ENCODE measurements at places on chromosomes 16 and 17.
A peak's percentile ranks its signal among the peaks of the same experiment; 100 is the strongest.

DNA sequence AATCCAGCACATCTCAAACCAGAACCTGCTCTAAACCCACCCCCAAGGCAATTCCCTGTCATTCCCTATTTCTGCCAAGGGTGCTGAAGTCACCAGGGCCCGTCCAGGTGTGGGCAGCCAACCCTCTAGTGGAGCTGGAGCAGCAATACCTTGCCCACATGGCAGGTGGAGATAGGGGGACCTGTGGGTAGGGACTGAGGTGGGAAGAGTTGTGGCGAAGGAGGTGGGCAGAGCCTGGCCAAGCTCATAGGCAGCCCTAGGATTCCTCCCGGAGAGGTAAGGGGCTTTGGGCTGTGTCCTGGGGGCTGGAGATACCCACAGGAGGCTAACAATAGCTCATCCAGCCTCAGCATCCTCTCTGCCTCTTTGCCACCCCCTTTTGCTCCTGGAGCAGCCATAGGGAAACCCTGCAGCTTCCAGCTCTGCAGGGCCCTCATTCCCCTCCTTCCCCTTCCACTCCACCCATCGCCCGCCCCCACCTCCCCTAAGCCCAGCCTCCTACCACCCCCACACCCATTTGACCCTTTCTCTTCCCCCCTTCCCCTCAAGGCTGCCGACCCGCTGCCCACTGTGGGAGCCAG lies 30.4 kb upstream of the CRHR1 start:
- H3K36me3 ChIP-seq: no peaks in the 10 kb centered on the region
- H3K4me3 ChIP-seq: no peak overlapping the region
- H3K4me1 ChIP-seq: no peaks in the 10 kb centered on the region
- DNase-seq: peak; percentile 43
- H3K27me3 ChIP-seq: no peaks in the 10 kb centered on the region

GRCh38 chr17:42062681-42063080 lies 12.3 kb upstream of the C17orf113 start:
- H3K4me3 ChIP-seq: no peak overlapping the region
- DNase-seq: no peak
- H3K27ac ChIP-seq: no peak overlapping the region
- H3K27me3 ChIP-seq: no peaks in the 10 kb centered on the region

GRCh38 chr16:50381679-50382440 lies 13.1 kb upstream of the BRD7 start:
- DNase-seq: no peak
- no peak overlapping the region for H3K27ac ChIP-seq
- no peaks in the 10 kb centered on the region for H3K36me3 ChIP-seq
- H3K27me3 ChIP-seq: no peaks in the 10 kb centered on the region
- H3K4me1 ChIP-seq: no peaks in the 10 kb centered on the region

GRCh38 chr16:77784441-77785372 lies 3.7 kb upstream of the VAT1L start:
- no peak for DNase-seq
- H3K36me3 ChIP-seq: no peaks in the 10 kb centered on the region
- peaks cover 18% of the 10 kb centered on the region for H3K4me1 ChIP-seq
- no peak overlapping the region for H3K27ac ChIP-seq
- H3K4me3 ChIP-seq: no peak overlapping the region
- H3K27me3 ChIP-seq: peaks cover 23% of the 10 kb centered on the region

DNA sequence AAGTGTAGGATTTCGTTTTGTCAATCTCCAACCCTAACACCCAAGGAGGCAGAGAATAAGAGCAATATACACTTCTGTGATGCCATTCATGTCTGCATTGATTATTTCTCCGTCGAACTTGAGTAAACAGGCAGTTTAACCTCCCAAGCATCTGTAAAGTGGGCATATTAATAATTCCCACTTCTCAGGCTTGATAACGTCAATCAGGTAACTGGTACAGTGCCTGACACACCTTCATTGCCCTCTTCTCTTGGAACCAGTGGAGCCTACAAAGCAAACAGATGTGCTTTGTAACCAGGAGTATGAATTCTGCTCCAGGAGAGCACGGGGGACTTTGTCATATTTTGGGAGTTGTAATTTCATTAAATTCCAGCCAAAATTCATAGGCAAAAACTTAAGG lies 32.5 kb upstream of the PLCG2 start:
- H3K27me3 ChIP-seq: no peaks in the 10 kb centered on the region
- no peak overlapping the region for H3K27ac ChIP-seq
- peak overlapping the region; percentile 69 for H3K4me3 ChIP-seq
- H3K4me1 ChIP-seq: peaks cover 74% of the 10 kb centered on the region
- no peaks in the 10 kb centered on the region for H3K36me3 ChIP-seq

DNA sequence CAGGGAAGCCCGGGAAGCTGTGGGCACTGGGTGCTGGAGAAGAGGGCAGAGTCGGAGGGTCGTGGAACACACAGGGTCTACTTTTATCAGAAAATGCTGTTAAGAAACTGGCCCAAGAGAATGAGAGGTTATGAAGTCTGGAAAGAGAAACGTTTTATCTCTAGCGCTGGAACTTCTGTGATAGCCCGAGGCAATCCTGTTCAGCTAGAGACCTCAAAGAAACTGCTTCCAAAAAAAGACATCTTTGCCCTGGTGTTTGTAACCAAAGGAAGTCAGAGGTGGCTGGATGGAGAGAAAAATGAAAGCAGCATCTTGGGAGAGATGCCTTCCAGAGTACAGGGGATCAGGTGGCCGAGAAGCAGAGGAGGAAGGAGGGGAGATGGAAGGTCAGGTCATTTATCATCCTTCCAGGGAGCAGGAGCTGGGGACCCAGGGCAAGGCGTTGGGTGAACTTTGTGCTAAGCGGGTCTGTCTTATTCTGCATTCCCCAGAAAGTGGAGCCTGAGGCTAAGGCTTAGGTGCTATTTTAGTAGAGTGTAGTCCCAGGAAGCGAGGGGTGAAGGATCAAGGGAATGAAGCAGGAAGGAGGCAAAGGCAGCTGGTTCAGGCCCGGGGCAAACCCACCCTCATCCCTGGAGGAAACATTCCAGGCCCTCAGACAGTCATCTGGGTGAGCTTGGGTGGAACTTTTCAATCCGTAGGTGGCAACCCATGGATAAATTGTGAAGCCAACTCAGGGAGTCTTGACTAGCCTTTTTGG lies 66.5 kb downstream of the MGAT5B start:
- no peaks in the 10 kb centered on the region for H3K27me3 ChIP-seq
- no peaks in the 10 kb centered on the region for H3K36me3 ChIP-seq
- no peaks in the 10 kb centered on the region for H3K4me1 ChIP-seq
- H3K4me3 ChIP-seq: no peak overlapping the region
- H3K27ac ChIP-seq: no peak overlapping the region
- DNase-seq: no peak

GRCh38 chr17:75270218-75270965 lies 639 bp downstream of the MIF4GD start:
- peaks cover 45% of the 10 kb centered on the region for H3K36me3 ChIP-seq
- peak overlapping the region; percentile 98 for H3K27ac ChIP-seq
- H3K4me1 ChIP-seq: peaks cover 69% of the 10 kb centered on the region
- H3K27me3 ChIP-seq: no peaks in the 10 kb centered on the region
- H3K4me3 ChIP-seq: peak overlapping the region; percentile 85

GRCh38 chr16:3401719-3402397 lies 843 bp downstream of the ZNF174 start:
- no peaks in the 10 kb centered on the region for H3K27me3 ChIP-seq
- DNase-seq: peak; percentile 73
- H3K27ac ChIP-seq: peak overlapping the region; percentile 91
- peak overlapping the region; percentile 74 for H3K4me3 ChIP-seq
- peaks cover 47% of the 10 kb centered on the region for H3K4me1 ChIP-seq

DNA sequence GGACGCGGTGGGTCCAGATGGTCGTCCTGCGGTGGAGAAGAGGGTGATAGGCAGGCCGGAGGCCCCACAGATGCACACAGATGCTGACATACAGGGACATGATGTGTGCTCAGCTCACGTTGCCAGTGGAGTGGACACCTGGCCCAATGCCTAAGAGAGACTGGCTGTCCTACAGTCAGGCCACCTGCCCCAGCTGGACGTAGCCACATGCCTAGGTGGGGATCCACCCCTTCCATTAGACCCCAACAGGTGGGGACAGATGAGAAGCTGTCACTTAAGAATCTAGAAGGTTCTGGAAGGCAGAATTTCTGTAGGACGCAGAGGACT lies 117.6 kb upstream of the ZNF750 start:
- H3K4me1 ChIP-seq: peaks cover 1% of the 10 kb centered on the region
- no peaks in the 10 kb centered on the region for H3K27me3 ChIP-seq
- no peak for DNase-seq
- no peaks in the 10 kb centered on the region for H3K36me3 ChIP-seq
- H3K27ac ChIP-seq: no peak overlapping the region
- no peak overlapping the region for H3K4me3 ChIP-seq

DNA sequence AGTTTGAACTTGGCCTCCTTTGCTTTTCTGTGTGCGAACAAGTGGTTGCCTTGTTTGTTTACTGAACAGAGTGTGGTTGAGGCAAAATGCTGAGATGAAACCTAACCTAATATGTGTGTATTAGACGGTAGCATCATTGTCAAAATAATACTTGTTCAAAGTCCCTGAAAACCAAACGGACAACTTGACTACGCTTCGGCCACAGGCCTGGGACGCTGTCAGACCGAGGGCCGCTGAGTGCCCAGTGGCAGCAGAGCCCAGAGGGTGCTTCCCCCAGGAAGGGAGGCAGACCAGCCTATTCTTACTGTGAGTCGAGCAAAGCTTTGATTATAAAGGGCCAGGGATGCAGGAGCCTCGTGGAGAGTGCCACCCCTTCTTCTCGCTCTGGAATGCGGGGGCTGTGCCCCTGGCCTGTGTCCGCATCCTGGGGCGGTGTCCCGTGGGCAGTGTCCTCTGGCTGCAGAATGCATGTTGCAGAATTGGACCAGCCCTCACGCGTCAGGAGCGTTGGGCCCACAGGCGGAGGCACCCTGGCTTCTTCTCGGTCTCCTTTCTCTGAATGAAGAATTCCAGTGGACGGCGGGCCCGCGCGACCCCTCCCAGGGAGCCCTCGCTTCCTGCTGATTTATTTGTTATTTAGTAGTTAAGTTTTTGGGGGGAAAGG lies 5.2 kb downstream of the ACSF3 start:
- peak; percentile 68 for DNase-seq
- no peak overlapping the region for H3K4me3 ChIP-seq
- peaks cover 35% of the 10 kb centered on the region for H3K36me3 ChIP-seq

DNA sequence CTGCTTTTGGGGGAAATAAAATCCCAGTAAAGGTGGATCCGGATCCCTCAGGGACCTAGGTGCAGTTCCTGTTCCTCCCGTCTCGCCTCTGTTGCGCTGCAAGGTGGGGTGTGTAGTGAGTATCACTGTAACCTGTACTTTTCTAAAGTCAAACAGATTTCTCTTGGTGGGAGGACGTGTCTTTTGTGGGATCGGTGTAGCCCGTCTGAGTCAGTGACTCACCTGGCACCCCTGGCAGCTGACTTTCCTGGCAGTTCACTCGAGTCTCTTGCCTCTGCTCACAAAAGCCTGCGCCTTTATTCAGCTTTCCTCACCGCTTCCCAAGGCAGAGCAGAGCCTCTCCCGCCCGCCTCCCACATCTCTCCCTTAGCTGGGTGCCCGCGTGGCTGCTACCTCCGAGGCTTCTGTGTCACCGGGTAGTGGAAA lies 85.7 kb downstream of the CMIP start:
- H3K27ac ChIP-seq: no peak overlapping the region
- H3K4me3 ChIP-seq: no peak overlapping the region
- no peaks in the 10 kb centered on the region for H3K36me3 ChIP-seq
- H3K27me3 ChIP-seq: no peaks in the 10 kb centered on the region
